DMS79 treated with DMSO at 0.1 percent for 48 hours (cell line): ENCODE measurements at places on chromosomes 1 and 21.

DNA sequence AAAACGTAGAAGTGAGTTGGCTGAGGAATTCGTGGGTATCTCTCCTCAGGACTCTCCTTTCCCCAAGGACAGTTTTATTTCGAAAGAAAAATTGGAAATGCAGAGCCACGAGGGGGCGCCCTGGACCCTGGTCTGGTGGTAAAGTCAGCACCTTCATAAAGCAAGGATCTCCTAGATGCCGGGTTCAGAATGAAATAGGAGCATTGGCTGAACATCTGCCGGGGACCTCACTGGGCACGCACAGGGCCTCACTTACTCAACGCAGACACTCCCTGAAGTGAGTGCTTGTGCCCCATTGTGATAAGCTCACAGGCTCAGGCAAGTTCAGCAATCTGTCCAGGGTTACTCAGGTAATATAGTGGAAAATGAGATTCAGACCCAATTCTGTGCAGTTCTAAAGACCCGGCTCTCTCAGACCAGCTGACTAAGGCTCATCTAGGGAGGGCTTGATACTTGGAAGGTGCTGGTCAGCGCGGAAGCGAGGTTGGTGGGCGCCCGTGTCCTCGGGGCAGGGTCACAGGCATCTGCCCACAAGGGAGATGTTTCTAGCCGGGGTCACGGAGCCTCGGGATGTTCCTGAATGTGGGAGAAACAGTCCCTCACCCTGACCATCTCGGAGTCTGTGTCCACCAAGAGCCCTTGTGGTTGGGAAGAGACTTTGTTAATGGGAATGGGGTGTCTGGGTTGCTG, 55.7 kb upstream of the ETV3 start:
- DNase-seq, result no peak

DNA sequence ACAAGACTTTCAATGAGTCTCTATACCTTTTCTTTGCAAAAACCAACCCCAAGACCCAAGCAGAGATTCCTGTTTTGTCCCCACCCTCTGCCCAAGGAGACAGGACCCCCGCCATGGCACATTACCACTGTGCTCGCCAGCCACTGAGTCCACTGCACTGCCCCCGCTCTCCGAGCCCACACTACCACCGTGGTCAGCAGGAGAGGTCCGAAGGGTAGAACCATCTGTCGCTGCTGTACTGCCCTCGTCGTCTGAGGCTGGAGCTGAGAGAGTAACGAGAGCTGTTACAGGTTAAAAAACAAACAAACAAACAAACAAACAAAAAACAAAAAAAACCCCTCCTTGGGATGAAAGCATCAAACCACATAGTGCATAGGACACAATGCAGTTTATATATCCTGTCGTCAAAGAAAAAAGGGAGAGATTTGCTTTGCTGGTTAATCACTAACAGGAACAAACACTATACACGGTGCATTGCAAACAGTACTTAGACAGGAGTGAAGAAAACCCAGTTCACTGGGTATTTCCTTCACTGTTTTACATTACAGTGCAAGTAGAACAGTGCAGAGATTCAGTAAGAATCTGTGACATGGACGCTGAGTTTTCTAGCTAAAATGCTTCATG, 71.0 kb downstream of the UBR4 start:
- no peak for DNase-seq

DNA sequence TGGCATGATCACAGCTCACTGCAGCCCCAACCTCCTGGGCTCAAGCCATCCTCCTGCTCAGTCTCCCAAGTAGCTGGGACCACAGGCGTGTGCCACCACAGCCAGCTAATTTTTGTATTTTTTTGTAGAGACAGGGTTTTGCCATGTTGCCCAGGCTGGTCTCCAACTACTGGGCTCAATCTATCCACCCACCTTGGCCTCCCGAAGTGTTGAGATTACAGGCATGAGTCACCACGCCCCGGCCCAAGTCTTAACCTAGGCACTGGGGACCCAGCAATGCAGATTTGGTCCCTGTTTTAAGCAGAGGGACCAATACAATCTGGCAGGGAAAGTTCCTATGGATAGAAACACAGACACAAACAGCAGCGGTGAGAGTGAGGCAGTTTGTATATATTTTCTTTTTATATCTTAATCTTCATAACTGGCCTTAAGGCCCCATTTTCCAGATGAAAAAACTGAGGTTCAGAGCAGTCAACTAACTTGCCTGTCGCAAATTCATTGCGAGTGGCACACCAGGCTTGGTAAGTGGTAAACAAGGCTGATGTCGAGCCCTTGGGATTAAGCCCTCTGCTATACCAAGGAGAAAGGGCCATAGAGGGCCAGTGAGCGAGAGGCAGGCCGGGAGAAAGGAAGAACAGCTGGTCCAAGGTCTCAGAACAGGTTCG, 77.8 kb upstream of the TINAGL1 start:
- no peak for DNase-seq

DNA sequence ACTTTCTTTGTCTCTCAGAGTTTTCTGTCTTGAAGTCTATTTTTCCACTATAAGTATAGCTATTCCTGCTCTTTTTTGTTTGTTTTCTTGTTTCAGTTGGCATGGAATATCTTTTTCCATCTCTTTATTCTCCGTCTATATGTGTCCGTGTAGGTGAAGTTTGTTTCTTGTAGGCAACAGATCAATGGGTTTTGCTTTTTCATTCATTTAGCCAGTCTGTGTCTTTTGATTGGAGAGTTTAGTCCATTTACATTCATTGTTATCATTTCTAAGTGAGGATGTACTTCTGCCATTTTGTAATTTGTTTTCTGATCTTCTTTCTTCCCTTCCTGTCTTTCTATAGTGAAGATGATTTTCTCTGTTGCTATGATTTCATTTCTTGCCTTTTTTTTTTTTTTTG, 132.5 kb upstream of the GPR52 start:
- DNase-seq, result no peak

GRCh38 chr1:51644533-51645197, 27.8 kb downstream of the OSBPL9 start:
- DNase-seq, result no peak

DNA sequence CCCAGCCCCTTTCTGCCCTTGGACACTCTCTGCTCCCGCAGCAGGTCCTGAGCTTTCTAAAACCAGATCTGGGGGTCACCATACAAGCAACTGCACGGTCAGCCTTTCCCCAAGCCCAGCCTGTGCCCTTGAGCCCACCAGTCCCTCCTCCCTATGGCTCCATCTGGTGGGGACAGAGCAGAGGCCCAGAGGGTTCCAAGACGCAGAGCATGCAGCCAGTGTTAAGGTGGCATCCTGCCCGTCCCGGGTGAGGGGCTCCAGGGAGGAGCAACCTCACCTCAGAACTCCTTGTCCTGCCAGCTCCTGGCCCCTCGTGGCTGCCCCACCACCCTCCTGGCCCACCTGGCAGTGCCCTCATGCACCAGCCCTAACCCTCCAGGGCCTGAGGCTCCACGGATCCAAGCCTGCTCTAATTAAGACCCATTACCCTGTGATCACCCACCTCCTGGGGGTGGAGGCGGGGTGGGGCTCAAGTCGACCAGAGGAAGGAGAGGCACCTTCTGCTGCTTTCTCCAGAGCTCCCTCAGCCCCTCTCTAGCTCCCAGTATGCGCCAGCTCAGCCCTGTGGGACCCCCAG, 8.5 kb downstream of the CHD5 start:
- DNase-seq, result no peak

- DNase-seq, result no peak
Observed at GRCh38 chr1:168879896-168880734, 151.1 kb upstream of the DPT start.

GRCh38 chr21:32383812-32384211, 9.0 kb downstream of the URB1 start:
- no peak for DNase-seq

DNA sequence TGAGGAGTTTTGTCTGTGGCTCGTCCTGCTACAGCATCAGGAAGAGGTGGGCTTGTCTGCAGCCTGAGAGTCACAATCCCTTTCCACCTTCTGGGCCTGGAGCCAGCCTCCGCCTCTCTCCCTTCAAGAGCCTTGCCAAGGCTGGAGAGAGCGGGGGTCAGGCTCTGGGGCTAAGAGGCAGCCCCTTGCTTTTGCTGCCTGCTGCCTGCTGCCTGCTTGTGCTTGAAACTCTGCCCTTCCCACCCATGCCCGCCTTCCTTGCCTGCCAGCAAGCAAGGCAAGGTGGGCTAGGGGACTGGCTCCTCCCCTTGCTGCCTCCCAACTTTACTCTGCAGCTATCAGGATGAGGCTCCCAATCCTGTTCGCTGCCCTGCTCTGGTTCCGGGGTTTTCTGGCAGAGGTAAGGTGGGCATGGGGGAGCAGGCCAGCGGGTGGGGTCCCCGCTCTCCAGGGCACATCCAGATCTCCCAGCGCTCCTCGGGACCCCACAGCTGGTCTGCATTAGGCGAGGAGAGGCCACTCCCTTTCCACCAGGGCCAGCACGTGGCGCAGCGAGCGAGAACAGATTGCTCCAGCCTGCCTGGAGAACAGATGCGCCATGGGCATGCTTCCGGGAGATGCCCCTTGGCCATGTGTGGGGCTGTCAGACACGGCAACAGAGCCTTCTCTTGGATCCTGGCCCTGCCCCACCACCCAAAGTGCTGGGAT, 7.5 kb upstream of the PTPN7 start:
- DNase-seq, result peak; percentile 88

GRCh38 chr1:225447650-225448089, 19.8 kb upstream of the LBR start:
- DNase-seq, result no peak

- DNase-seq, result no peak
Observed at GRCh38 chr1:11693024-11693590, 1.6 kb downstream of the DRAXIN start.

DNA sequence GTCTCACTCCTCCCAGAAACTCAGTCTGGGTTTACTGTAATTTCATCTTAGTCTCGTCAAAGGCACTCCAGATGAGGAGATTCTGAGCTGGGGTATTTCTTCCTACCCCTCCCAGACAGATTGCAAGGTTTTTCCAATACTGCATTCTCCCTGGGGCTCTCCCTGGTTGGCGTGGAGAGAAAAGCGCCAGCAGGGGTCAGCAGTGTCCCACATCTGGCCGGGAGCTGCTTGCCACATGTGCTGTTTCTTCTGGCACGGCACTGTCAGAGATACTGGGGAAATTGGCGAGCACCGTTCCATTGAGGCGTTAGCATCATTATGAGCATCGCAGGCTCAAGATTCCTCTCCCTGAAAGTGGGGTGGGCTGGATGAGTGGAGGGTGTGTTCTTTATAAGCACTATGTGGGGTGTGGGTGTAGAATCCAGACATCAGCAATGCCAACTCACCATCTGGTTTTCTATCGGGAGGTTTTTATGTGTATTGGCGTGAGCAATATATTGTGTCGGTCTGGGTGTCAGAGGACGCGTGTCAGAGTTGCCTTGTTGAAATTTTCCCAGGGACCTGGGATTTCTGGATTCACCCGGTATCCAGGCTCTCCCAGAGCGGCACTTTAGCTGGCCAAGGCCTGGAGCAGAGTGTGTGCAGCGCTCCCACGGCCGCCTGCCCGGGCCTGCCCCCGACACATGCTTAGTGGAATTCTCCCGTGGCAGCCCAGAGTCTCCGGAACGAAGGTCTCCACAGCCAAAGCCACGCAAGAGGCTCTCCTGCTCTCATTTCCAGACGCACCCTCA, 8.0 kb upstream of the NAV1 start:
- DNase-seq, result peak; percentile 32

GRCh38 chr1:223233410-223234169, 90.5 kb upstream of the TLR5 start:
- DNase-seq, result no peak

- no peak for DNase-seq
Observed at GRCh38 chr1:9093091-9093490, 23.7 kb upstream of the SLC2A5 start.

DNA sequence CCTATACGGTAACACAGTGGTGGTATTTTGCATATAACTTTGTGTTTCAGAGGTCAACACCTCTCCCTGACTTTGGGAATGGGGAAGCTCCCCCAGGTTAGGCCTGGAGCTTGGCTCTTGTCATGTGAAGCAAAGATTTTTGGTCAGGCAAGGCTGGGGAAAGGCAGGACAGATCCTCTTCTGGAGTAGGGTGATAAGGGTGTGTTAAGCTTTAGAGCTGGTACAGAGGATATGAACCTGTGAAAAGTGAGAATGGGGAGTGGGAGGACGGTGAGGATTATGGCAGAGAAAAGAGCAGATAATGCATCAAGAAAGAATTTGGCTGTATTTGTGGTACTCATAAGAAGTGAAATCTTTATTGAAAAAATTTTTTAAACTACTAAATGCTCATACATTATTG, 2.3 kb downstream of the RPF1 start:
- DNase-seq, result no peak

DNA sequence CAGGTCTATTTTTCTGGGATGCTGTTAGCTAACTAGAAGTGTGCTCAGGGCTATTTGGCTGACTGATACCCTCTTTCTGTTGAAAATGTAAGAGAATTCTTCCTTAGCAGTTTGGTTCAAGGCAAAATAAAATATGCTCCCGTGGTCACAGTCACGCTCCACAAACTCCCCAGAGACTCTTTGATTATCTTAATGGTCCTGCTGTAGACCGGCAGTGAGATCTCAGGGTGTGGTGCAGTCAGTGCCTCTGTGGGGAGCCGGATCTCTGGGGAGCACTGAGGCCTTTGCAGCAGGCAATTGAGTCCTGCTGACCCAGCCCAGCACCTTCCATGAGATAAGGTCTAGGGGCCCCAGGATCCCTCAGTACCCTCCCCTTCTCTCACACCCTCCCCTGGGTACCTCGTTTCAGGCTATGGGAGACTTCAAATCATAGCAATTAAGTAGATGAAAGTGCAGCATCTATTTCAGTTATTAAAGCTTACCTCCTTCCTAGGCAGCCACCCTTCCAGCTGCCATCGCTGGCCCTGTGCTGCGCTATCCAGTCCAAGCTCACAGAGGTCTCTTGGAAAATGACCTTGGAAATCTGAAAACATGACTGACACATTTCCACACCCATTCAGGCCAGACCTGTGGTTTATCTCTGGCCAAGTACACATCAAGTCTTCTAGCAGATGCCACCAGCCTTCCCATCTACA, 98.1 kb downstream of the SEC16B start:
- DNase-seq, result no peak

DNA sequence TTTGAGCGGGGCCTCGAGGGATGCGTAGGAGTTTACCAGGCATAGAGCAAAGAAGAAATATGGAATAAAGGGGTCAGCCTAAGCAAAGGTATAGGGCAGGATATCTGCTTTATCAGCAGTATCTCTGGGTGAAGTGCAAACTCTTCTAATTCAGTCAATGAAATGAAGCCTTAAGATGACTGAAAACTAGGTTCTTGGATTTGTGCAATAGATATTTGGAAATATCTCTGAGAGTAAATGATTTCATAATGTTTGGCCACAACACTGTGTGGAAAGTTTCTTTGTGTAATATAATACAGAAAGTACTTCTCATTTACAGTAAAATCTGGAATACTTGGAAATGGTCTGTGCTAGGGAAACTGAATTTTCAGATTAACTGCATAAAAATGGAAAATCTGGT, 26.1 kb downstream of the KCNJ15 start:
- DNase-seq, result no peak
